ENCODE measurements at places on chromosomes 4 and X.

GRCh38 chrX:133648594-133648993 lies 233.3 kb upstream of the GPC4 start:
- ATAC-seq: no peak

DNA sequence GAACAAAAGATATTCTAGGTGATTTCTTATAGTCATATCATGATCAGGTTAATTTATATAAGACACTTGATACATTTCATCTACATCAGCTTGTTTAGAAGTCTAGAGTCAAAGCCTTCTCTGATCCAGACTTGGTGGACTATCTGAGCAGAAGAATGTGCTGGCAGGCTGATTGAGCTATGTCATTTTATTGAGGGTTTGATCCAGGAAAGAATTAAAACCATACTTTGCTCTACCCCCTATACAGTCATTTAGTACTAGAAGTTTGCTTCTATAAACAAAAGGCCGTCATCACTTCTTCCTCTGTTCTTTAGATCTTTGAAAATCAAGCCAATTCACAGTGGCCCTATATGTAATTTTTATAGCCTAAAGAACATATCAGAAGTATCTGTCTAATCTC lies 173.1 kb upstream of the PITX2 start:
- no peak for ATAC-seq

DNA sequence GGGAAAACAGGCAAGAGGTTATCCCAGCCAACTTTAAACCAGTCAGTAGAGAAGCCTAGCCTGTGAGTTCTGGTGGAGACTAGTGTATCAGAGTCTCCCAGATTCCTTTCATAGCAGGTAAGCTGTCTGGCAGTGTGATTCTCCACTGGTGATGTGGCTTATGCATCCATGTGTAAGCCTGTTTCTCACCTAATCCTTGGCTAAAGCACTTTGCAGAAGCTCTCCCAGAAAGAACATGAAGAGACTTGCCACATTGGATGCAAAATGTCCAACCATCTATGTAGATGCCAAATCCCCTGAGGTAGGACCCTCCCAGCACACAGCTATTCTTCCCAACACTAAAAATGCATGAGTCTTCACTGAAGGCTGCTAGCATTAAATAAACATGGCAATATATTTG lies 111.7 kb downstream of the CHRNA9 start:
- peak; percentile 40 for ATAC-seq

- peak; percentile 72 for ATAC-seq
Measured at GRCh38 chrX:151825925-151826485, 86.7 kb upstream of the MAGEA4 start.

DNA sequence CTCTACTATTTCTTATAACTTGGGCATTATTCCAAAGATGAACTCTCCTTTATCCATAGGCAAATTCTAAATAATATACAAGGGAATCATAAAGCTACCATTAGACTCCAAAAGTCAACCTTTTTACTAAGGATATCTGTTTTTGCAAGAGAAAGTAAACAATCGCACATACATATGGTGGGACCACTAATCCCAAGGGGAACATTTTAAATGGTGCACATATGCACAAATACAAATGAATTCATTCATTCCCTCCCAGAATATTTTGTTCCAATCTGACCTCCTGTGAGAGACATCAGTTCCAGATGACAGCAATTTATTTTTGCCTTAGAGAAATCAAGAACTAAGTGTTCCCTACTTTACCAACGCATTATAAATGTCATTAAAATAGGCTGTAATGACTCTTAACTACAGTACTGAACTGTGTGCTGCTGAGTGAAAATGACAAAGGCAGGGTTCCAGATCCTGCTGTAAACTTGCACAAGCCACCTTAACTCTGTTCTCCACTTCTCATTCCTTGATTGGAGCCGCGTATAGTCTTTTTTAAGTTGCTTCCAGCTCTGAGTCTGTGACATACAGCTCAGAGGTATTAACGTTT lies 2.0 kb downstream of the DHX15 start:
- no peak for ATAC-seq

- ATAC-seq: peak; percentile 36
Measured at GRCh38 chr4:89823416-89823815, 13.5 kb downstream of the SNCA start.

- no peak for ATAC-seq
Measured at GRCh38 chrX:135557344-135557743, 36.9 kb downstream of the INTS6L start.

Data from SK-N-SH treated with all-trans-retinoic acid at 6 μM for 48 hours (cell line).